ENCODE measurements at places on chromosomes 5 and 9. TPM values are rescaled to one million over a fixed set of nuclear protein-coding genes. Genes with fewer than 3 reads are reported as not detected.

DNA sequence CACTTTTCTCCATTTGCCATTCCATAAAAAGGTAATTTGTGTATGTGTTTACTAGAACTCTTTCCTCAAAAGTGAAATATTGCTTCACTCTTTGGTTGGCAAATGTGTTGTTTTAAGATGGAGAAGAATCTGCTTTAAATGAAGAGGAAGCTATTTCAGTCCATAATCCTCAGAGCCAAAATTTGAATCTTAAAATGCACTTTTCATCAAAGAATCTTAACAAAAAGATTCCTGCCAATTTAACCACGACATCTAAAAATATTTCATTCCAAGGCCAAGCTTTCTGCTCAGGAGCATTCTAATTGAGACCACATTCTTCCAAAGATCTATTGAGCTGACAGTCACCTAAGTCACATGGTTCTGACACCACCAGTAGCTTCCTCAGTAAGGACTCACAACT, 7.5 kb downstream of the GABRB2 start:
- DNase-seq, result no peak

QRFP gene
- total RNA-seq, result not detected

NPDC1 gene
- 27.0 TPM for total RNA-seq

DNA sequence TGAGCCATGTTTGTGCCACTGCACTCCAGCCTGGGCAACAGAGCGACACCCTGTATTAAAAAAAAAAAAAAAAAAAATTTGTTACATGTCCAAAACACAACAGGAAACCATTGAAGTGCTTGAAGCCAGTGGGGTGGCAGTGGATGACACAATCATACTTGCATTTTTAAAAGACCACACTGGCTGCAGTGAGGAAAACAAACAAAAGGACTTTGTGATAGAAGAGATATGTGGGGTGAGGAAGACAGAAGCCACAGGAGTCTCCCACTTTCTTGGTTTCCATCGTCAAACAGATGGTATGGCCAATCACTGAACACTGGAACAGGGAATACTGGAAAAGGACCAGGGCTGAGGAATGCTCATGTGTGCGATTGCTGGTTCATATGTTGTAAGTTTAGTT, 20.9 kb upstream of the COMMD10 start:
- DNase-seq, result no peak

- peak; percentile 80 for DNase-seq
These were observed 93.7 kb upstream of the DAB2 start for GRCh38 chr5:39518516-39518915.

DNA sequence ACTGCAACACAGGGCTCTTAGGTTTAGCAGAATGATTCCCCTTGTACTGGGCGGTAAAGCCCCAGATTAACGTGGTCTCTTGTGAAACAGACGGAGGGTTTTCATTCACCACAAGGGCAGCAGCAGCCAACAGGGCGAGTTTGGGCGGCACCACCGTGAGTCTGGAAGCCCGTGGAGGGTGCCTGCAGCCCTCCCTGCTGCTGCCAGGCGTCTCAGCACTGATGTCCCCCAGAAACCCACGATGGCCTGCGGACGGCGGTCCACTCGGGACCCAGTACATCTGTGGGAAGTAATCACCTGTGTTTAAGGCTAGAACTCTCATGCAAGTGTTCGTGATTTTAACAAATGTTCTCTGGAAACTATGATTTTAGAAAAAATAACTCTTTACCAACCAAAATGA, 67.8 kb downstream of the IRX2 start:
- no peak for DNase-seq

GPRIN1 gene
- total RNA-seq, result 0.72 TPM

- no peak for DNase-seq
These were observed 35.3 kb downstream of the EQTN start for GRCh38 chr9:27261517-27262211.

Measured in tongue (tissue), 3 donors.